ENCODE measurements at places on chromosomes 3 and 15.

- DNase-seq, result no peak
Observed at GRCh38 chr3:9392041-9392440, 5.4 kb upstream of the SETD5 start.

- no peak for DNase-seq
Observed at GRCh38 chr15:62067448-62068044, 769 bp downstream of the C2CD4A start.

GRCh38 chr3:95272781-95273180 is 1209.9 kb downstream of the NSUN3 start:
- no peak for DNase-seq

DNA sequence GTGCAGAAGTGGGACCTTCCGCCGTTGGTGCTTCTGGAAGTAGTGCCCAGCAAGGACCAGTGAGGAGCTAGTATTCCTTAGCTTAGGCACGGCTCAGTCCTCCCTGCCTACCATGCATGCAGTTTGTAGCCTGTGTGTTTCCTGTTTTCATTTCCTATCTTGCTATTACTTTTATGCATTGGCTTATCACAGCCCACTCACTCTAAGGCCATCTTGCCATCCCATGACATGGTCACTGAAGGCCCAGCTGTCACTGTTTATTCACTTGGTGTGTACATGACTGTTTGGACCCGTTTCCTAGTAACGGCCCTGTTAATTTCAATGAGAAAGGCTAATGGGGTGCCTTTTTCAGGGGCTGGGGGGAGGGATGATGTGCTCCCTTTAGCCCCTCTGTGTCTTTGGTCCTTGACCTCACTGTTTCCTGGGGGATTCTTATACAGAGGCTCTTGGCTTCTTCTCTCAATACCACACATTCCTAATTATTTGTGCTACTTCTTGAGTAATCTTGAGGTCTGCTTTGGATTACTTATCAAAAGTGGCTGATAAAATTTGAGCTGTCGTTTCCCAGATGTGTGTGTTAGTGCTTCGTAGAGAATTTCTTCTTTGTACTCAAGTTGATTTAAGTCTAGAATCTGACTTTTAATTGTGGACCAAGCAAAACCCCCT is 24.5 kb upstream of the TRAK1 start:
- no peak for DNase-seq

DNA sequence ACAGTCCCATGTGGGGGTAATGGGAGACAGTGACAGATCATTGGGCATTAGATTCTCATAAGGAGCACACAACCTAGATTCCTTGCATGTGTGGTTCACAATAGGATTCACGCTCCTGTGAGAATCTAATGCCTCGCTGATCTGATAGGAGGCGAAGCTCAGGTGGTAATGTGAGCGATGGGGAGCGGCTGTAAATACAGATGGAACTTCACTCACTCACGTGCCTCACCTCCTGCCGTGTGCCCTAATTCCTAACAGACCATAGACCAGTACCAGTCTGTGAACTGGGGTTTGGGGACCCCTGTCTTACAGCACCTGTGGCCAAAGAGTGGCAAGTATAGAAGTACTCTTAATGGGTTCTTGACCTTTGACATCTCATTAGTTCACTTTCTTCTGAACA is 554.7 kb downstream of the FOXP1 start:
- DNase-seq, result no peak

DNA sequence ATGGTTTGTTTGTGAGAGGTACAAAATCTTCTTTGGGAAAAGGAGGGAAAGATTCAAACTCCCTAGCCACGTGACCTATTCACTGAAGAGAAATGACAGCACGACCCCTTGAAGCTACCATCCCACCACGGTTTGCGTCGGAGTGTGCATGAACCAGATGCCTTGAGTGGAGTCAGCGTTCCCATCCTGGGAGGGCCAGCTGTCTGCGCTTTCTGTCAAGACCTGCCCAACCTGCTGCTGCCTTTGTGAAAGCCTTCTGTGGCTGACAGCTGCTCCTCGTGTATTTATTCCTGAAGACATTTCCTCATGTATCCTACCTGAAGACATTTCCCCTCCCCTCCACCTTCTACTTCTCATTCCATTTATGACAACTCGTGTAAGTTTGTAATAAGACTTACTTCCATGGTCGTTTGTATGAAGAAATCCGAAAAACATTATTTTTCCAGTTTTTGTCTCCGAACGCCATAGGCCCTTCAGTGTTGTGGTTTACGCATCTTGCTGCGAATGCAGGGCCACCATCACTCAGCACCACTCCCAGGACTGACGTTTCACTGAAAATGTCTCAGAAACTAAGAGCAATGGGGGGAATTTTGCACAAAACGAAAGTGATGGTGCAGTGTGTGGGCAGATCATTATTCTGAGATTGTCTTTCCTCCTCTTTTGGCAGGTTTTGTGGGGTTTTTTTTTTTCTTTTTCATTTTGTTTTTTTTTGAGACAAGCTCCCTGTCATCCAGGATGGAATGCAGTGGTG is 18.9 kb downstream of the EBLN2 start:
- DNase-seq, result no peak

DNA sequence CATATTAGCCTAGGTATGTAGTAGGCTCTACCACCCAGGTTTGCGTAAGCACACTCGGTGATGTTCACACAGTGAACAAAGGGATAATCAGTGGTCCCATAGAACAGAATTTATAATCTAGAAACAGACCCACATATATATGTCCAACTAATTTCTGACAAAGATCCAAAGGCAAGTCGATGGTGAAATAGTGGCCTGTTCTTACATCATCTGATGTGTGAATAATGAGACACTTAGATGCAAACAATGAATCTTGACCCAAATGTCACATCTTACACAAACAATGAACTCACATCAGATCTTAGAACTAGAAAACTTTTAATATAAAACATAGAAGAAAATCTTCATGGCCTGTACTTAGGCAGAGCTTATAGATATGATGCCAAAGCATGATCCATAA is 17.6 kb upstream of the TM2D3 start:
- no peak for DNase-seq

Measured in stimulated activated CD8-positive, alpha-beta memory T cell treated with anti-CD3 and anti-CD28 coated beads, Interleukin-15, amount 100 ng/mL, for 4 hours (primary cell).